ENCODE measurements at places on chromosomes 6 and 20. TPM values are rescaled to one million over a fixed set of nuclear protein-coding genes. Genes with fewer than 3 reads are reported as not detected.

GRCh38 chr6:110877569-110877968, 3.0 kb downstream of the AMD1 start:
- DNase-seq = no peak

GRCh38 chr6:44012078-44012493, 115.2 kb downstream of the MRPL14 start:
- no peak for DNase-seq

DNA sequence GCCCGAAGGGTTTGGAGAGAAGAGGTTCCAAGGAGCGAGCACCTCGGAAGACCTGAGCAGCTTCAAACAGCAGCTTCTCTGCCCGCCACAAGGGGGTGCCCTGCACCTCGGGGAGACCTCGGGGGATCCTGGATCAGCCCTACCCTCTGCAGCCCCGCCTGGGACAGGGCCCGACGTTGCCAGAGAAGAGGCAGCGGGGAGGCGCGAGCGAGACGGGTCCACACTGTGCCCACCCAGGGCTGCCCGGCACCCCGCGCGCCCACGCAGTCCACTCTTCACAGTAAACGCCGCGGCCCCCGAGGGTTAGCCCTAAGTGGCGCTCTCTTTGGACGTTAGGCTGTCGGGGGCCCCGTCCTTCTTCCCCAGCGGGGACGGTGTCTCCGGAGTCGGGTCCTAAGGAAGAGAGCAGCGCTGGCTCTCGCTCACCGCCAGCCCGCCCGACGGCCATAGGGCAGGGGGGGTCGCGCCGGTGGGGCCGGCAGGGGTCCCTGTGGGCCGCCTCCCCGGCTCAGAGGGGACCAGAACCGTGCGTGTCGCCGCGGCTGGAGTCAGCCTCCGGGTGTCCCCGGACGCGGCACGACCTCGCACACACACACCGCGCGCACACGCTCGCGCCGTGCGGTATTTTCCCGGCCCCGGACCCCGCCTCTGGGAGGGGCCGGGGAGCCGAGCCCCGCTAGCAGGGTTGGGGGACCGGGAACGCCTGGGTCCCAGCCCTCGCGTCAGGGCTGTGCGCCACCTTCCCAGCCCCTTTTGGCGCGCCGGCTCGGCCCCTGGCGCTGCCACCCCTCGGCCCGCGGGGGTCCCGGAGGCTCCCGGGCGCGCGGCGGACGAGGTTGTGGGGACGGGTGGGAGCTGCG, 929 bp downstream of the CDH22 start:
- no peak for DNase-seq

DNA sequence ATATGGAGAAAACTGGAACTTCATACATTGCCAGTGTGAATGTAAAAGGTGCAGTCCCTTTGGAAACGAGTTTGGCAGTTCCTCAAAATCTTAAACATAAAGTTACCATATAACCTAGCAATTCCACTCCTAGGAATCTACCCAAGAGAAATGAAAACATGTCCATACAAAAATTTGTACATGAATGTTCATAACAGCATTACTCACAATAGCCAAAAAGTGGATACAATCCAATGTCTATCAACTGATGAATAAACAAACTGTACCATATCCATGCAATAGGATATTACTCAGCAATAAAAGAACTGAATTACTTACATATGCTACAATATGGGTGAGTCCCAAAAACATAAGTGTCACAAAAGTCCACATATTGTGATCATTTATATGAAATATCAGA, 48.7 kb upstream of the ERVFRD-1 start:
- DNase-seq = no peak

The BTNL2 gene
- total RNA-seq = not detected

The CDKN1A gene
- total RNA-seq = 562 TPM

Data from glomerular endothelial cell (primary cell).